Stimulated activated CD4-positive, alpha-beta T cell treated with anti-CD3 and anti-CD28 coated beads, Interleukin-15, amount 100 ng/mL, for 48 hours (primary cell): ENCODE measurements at places on chromosomes 11 and 22.

DNA sequence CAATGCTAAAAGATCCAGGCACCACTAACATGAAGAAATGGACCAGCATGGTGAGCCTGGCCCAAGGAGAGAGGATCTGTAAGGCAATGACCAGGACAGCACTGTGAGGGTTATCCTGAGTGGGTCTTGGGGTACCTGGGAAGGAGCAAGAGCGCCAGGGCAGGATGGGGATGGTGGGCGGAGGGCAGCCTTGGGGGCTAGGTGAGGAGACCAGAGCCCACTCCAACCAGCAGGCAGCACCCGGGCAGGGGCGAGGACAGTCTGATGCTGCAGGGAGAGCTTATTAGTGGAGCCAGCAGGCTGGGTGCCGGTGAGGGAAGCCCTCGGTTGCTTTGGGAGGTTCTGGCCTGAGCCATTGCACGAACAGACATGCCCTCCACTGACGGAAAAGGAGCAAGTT lies 10.7 kb upstream of the NAP1L4 start:
- DNase-seq: no peak

DNA sequence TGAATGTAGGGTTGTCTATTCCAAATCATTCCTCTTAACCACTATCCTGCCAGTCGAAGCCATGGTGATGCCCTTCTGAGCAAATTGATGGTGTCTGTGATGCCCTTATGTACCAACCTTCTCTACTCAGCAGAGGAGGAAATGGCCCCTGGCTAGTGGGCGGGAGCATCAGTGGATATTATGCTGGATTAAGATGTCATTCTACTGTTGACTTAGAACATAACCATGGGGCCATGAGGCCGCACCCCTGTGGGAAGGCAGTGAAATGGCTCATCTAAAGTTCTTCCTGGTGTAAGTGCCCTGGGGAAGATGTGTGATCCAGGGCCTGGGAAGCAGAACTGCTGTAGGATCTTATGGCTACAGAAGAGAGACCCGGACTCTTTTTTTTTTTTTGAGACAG lies 20.7 kb upstream of the P2RY2 start:
- no peak for DNase-seq

DNA sequence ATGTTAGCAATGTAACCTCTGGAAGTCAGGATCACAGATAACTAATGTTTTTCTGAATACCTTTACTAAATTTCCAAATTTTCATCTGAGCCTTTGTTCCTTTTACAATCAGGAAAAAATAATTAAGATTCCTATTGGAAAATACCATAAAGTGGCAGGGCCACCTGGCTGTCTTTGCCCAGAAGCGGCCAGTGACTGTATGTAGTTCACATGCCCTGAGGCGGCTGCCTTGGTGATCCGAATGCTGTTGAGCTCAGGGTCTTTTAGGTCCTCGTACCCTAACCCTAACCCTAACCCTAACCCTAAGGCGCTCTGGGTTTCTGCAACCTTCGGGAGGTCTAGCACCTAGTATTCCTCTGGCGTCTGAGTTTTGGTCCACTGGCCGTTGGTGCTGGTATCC lies 8.5 kb upstream of the ARFGAP3 start:
- no peak for DNase-seq

- DNase-seq: no peak
These were observed 140.0 kb upstream of the POU2AF2 start for GRCh38 chr11:111105566-111105965.

DNA sequence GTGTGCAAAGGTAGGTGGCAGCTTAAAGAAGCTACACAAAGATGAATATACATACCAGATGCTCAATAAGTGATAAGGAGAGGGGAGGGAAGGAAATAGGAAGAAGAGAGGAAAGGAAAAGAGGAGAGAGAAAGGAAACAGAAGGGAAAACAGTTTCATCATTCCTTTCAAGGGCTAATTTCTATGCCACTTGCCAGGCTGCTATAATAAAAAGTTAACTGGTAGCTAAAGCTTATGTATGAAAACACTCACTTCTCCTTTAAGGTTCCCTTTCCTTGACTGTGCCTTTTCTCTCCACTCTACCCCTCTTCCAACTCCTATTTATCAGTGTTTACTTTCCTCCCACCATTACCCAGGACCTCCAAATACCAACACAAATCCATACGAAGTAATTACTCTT lies 347.9 kb downstream of the DLG2 start:
- DNase-seq: no peak

DNA sequence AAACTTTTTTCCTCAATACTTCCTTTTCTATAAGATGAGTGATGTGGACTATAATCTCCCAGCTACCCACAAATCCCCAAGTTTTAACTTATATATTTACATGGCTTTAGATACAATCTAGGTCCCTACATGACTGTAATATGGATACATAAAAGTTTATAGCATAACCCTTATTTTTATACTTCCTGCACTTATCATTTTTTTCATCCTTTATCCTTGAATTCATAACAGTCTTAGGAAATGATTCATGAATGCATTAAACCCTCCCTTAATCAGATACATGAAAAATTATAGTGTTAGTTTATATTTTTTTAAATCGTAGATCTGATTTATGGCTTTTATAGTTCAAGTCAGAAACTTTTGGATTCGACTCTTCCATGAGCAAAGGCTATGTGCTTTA lies 195.8 kb downstream of the MAML2 start:
- DNase-seq: no peak

GRCh38 chr11:47186700-47187695 lies 764 bp upstream of the PACSIN3 start:
- DNase-seq: no peak

GRCh38 chr11:134763030-134763388 lies 351.0 kb upstream of the B3GAT1 start:
- no peak for DNase-seq

DNA sequence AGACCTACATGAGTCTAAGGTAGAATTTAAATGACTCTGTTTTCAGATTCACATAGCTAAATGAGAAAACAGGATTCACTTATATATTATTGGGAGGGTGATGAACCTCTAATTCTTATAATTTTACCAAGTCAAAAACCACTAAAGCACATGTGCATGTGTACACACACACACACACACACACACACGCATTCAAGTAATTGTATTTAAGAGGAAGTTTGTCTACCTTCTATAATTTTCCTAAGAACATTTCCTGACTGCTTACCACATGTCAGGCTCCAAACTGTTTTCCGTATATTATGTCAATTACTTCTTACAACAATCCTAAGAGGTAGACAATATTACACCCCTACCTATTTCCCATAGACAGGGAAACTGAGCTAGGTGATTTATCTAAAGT lies 6.7 kb downstream of the RNF141 start:
- no peak for DNase-seq

- no peak for DNase-seq
These were observed 13.2 kb downstream of the PPARA start for GRCh38 chr22:46163557-46163888.

DNA sequence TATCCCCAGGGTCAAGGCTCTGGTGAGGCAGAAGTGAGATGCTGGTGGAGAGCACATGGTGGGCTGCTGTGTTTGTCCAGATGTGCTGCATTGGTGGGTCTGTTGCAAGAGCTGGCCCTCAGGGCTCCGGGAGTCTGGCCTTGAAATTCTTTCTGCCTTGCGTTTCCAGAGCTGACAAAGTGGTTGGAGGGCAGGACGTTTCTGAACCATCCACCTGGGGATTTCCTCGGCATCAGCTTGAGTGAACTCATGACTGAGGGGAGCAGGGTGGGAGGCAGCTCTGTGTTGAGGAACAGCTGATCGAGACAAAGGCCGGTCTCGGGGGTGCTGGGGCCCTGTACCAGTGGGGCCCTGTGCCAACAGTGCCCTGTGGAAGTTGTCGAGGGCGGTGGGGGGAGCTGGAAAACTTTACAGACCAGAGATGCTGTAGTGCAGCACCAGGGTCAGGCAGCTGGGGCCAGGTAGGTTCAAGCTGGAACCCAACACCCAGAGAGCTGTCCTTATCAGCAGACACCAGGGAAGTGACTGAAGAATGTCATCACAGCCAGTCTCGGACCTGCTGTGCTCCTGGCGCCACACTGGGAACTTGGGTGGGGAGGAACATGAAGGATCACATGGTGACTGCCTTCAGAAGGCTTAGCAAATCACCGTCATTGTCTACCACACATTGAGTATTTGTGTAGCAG lies 4.9 kb downstream of the TSKU start:
- DNase-seq: no peak

DNA sequence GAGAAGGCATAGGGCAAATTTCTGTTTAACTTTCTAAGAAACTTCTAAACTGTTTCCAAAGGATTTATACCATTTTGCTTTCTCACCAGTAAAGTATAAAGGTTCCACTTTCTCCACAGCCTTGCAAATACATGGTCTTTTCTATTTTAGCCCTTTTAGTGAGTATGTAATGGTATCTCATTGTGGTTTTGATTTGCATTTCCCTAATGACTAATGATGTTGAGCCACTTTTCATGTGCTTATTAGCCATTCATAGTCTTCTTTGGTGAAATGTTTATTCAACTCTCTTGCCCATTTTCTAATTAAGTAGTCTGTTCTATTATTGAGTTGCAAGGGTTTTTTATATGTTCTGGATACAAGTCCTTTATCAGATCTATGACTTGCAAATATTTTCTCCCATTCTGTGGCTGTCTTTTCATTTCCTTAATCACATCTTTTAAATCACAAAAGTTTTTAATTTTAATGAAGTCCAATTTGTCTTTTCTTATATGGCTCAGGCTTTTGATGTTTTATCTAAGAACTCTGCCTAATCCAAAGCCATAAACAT lies 83.8 kb upstream of the KCNQ1OT1 start:
- no peak for DNase-seq

GRCh38 chr11:60984636-60985035 lies 13.2 kb downstream of the CD6 start:
- DNase-seq: no peak

GRCh38 chr11:117933930-117934329 lies 4.7 kb upstream of the TMPRSS13 start:
- no peak for DNase-seq

DNA sequence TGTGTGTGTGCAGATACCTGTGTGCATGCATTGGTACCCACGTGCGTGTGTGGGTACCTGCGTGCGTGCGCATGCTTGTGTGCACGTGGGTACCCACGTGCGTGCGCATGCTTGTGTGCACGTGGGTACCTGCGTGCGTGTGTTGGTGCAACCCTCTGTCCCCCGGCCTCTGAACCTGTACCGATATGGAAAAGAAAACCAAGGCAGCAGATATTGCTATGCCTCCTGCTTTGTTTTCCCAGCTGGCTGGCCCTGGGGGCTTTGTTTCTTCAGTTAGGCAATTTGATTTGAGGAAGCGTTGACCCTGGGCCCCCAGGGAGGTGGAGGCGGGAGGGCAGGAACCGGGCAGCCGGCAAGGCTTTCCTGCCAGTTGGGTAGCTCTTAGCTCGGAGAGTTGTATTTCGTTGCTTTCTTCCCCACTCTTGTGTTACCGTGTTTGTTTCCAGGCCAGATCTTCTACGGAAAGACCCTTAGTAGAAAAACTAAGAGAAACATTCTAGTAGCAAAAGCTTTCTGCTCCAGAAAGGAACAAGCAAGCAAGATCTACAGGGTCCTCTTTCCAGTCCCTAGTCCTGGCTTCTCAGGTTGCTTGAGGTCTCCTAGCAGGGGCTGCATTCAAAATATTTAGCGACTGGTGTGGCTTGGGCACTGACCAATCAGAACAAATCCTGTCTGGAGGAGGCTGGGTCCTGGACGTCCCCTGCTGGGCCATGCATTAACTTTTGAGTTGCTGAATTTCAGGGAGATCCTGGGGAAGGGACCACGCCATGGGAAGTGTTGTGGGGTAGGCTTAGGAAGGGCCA lies 26.3 kb upstream of the SORL1-AS1 start:
- DNase-seq: no peak

DNA sequence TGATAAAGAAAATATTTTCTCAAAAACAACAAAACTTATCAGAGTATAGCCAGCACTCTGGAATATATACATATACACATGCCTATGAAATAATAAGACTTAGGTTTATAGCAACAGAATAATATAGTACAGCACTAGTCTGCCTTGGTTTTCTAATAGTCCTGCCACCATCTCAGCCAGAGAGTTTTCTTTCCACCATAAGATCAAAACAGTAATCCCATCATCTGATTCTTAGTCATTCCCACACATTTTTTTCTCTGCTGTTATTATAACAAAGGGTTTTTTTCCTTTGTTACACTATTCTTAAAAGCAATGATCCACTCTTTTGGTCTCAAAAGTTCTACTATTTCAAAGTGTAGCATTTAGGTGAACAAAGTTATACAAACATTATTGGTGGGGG lies 15.1 kb downstream of the MTMR2 start:
- DNase-seq: no peak

- no peak for DNase-seq
These were observed 49.3 kb downstream of the AHNAK start for GRCh38 chr11:62497132-62497801.

DNA sequence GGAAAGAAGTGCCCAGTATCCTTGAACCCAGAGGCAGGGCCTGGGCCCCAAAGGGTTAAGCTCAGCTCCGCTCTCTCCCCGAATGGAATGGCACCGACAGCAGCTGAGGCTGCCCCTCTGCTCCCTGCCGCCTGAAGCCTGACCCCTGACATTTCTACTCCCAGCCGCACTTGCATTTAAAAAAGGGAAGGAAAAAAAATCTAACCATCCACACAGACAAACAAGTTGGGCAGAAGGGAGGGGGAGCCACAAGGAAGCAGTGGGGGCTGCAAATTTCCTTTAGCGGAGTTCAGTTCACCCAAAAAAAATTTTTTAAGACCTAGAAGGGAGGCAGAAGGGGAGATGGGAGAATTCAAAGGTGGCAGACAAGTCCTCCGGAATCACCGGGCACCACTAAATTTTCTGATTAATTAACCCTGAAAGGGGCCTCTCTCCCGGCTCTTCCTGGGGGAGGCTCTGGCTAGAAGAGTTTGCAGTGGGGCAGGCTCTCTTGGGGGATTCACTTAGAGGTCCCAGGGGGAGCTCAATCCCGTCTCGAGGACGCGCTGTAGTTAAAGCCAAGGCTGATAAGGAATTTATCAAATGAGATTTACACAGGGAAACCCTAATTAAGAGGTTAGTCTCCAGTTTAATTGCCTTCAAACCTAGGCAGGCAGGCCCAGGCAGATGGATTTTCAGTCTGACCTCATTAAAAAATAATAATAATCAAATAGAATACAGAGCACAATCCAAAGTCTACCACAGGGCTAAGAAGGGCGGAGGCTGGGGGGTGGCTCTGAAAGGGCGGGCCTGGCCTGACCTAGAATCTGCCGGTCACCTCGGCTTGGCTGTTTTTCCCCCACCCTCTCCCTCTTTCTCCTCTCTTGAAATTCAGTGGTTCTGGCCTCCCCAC lies 25.6 kb downstream of the MN1 start:
- no peak for DNase-seq

DNA sequence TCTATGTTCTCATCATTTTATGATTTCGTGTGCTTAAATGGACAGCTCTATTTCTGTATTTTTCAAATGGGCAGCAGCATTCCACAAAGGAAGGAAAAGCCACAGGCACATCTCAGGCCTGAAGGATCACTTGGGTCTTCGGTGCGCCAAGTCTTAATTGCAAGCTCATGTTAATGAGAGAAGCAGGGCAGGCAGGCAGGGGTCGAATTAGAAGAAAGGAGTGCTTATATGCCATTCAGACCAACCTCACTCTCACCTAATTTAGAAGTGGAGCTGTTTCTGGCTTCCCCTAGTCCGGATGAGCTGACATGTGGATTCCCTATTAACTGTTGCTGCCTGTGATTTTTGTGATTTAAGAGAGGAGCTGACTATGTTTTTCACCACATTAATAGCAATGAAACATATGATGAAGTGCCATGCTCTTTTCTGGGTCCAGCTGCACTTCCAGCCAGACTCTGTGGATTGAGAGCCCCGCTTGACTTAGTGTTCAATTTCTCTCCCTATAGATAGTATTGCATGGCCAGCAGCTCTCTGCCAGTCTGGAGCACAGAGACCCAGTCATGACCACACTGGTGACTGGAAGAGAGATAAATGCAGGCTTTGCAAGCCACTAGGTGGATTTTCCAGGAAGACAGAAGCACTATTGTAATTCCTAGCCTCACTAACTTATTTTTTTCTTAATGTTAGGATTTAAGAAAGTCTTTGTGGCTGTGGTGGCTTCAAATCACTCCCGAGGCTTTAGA lies 373.9 kb upstream of the FAT3 start:
- no peak for DNase-seq
